Stimulated activated CD4-positive, alpha-beta T cell treated with anti-CD3 and anti-CD28 coated beads, Interleukin-2, amount 100 ng/mL, for 24 hours (primary cell): ENCODE measurements at places on chromosomes 13 and 19.

- DNase-seq = no peak
Observed at GRCh38 chr13:65540175-65540574, 1690.0 kb downstream of the PCDH9 start.

DNA sequence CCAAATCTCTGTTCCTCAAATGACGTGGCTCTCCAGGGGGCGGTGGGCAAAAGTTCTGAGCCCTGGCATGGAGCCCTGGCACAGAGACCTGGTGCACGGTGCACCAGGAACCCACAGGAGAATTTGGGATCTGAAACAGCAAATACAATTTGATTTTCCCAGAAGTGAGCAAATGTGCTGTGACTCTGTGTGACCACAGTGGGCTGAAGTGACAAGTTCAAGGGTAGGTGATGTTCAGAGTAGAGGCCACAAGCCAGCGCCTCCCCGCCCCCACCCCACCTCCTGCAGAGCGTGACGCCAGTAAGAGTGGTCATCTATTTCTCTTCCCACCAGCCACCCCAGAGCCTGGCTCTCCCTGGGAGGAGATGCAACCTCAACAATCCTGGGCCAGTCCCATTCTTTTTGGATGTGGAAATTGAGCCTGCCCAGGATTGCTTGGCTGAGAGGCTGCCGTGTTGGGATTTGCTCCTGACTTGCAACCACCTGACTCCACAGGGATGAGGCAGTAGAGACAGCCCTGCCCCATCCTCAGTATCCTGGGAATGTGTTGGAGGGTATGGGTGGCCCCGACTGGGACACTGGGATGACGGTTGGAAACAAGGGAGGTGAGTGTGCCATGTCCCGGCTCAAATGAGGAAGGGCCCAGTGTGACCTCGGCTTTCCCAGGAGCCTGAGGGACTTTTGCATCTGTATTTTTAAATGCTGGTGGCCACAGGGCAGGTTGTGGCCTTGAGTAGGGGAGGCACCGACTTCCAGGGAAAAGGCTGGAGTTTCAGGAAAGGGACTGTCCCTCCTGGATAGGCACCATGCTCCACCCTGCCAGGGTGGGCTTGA, 11.1 kb upstream of the BCL3 start:
- no peak for DNase-seq

DNA sequence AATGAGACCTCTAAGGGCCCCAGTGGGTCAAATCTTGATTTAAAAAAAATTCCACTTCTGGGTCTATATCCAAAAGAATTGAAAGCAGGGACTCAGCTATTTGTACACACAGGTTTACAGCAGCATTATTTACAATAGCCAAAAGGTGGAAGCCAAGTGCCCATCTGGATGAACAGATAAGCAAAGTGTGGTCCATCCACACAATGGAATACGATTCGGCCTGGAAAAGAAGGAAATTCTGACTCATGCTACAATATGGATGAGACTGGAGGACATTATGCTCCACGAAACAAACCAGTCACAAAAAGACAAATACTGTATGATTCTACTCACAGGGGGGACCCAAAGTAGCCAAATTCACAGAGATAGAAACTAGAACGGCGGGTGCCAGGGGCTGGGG, 76.7 kb downstream of the CACNA1A start:
- DNase-seq = no peak

DNA sequence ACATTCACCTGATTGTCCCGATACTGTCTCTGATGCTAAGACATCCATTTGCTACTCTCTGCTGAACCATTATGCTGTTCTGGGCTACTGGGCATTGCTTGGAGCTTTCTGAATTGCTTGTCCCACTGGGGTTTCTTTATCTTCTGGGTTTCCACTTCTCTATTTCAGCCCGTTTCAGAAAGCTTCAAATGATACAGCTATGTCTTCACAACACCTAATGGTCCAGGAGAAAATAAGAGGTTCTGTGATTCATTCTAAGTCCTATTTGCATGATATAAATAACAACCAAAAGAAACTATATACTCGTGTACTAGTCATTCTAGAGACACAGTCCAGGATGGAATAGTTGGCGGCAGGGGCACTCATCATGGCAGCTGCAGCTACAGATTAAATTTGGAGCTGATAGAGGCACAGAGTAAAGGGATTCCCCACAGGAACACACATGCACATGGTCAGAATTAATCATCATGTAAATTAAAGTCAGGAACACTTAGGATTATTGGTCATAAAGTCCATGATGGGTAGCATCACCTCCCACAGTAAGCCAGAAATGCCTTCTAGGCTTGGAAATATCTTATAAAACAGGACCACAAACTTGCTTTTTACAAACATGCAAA, 33.3 kb upstream of the SCEL start:
- DNase-seq = no peak

- no peak for DNase-seq
Observed at GRCh38 chr19:42153672-42154433, 21.6 kb upstream of the POU2F2 start.

DNA sequence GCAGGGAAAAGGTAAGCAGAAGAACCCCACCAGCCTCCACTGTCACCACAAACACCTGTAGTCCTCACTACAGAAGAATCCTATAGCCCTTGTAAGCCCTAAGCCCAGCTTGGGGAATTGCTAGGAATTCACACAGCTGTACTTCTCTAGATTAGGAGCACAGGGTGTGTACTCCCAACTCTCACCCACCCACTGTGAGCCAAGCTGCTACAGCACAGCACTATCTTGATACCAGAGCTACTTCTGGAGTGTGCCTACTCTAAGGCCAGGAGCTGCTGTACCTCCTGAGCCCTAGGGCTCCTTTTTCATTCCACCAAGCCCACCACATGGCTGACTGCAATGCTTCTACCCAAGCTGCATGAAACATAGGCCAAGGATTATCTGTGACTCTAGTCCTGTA, 122.3 kb upstream of the WASF3 start:
- DNase-seq = no peak

DNA sequence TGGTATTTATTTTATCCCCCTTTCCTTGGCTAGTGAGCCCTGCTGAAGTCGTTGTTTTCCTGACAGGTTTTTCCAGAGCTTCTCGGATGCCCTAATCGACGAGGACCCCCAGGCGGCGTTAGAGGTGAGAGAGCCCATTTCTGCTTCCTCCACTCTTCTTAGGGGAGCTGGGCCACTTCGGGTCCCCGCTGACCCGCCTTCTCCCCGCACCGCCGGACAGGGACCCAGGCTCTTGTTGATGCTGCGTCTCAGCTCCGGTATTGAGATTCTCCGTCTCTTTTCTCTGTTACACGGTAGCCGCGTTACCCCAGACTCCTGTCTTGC, 306 bp downstream of the SUGT1 start:
- no peak for DNase-seq
